ENCODE measurements at places on chromosomes 16 and 17.
A peak's percentile ranks its signal among the peaks of the same experiment; 100 is the strongest.

DNA sequence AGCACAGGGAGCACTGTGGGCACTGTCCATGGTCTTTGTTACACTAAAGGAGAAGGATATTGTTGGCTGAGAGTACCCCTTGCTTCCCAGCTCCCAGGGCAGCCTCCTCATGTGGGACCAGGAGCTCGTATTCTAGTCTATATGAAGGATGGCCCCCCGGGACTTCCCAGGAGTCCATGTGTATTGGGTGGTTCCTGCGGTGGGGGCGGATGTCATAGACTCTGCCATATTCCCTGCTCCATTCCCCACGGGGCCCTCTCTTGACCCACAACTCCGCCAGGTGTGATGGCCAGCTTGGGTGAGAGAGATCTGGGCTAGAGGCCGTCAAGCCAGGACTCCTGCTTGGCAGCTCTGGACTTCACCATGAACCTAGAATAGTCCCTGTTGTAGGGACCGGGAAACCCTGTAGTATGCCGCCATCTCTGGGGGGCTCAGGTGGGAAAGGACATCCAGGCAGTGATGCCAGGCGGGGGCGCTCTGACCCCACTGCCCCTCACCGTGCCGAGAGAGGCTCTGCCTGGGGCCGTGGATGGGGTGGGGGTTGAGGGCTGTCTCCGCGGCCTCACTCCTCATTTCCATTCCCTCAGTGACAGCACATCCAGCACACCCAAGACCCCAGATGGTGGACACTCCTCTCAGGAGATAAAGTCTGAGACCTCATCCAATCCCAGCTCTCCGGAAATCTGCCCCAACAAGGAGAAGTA, 37.8 kb downstream of the OR1D5 start:
- no peak for DNase-seq

GRCh38 chr17:20922128-20922670, 120.6 kb downstream of the USP22 start:
- DNase-seq: no peak

GRCh38 chr17:41910701-41911391, 7.9 kb downstream of the ACLY start:
- no peak for DNase-seq

DNA sequence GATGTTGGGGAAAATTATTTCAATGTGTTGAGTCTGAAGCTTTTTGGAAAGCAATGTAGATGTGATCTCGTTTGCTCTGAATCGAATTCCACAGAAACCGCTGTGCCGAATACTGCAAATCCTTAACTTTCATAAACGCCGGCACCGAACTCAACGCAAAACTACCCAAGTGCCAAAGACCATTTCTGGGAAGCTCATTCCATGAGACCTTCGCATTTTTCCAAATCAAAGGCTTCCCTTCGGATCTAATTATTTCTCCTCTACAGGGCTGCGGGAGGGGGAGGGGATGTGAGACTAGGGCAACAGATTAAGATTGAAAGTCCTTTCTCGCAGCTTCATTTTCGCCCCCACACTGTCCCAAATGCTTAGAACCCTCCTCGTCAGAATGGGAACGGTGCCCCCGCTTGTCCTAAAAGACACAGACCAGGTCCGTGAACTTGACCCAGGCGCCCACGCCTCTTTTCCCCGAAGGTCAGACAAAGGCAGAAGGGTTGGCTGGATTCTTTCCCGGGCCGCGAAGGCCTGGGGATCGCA, 4.0 kb downstream of the PRAC1 start:
- no peak for DNase-seq

DNA sequence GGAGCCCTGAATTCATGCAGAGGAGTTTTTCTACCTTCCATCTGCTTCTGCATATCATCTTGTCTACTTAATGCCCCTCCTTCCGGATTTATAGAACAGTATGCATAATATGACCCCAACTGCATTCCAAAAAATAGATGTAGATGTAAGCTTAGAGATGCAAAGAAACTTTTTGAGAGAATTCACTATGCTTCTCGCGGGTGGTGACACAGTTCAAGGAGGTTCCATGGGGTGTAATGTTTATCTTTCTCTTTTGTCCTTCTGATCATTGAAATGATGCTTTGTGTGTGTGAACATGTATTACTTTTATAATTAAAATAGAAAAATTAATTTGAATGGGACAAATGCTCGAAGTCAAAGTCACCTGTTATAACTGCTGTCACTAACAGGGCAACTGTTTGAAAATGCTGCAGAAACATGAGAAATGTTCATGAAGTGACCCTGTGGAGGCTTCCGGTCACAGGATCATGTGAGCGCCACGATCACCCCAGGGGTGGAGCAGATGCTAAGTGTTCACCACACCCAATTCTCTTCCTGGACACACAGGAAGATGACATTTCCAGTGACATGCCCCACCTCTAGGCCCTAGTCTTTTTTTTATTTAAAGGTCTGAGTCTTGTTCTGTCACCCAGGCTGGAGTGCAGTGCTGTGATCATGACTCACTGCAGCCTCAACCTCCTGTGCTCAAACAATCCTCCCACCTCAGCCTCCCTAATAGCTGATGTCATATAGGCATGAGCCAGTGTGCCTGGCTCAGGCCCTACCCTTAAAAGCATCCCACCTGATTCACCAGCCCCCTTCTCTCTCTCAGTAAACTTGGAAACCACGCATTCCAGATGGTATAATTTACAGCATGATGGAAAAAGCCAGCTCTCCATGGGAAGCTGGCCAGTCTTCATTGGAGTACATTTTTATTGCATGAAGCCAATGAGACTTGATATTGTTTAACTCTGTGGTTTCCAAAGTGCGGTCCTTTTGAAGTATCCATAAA, 21.0 kb upstream of the AGRP start:
- DNase-seq: no peak

- peak; percentile 70 for DNase-seq
Measured at GRCh38 chr17:28571361-28572122, at the start of gene PIGS. Gene PIGS, minus strand, starts transcription at chr17:28571524. Its CDS starts 28 bp downstream, at chr17:28571496.

- no peak for DNase-seq
Measured at GRCh38 chr16:28082624-28083023, 19.1 kb upstream of the GSG1L start.

GRCh38 chr16:77674888-77675287, 47.4 kb upstream of the NUDT7 start:
- no peak for DNase-seq

DNA sequence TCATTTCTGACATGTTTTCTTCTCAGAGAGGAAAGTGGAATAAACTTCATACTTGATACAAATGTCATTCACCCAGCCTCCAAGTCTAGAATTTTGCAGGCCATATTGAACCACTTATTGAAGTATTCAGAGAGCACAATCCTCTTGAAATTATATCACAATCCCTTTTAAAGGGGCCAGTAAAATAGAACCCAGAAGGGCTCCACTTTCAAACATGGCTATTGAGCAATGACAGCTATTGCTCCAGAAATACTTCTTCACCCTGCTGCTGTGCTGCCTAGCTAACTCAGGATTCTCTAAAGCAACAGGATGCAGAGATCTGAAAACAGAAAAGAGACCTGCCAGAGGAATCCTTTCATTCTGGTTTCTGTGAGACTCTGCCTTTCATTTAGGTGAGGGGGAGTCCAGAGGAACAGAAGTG, 275.0 kb upstream of the CDH5 start:
- DNase-seq: no peak

DNA sequence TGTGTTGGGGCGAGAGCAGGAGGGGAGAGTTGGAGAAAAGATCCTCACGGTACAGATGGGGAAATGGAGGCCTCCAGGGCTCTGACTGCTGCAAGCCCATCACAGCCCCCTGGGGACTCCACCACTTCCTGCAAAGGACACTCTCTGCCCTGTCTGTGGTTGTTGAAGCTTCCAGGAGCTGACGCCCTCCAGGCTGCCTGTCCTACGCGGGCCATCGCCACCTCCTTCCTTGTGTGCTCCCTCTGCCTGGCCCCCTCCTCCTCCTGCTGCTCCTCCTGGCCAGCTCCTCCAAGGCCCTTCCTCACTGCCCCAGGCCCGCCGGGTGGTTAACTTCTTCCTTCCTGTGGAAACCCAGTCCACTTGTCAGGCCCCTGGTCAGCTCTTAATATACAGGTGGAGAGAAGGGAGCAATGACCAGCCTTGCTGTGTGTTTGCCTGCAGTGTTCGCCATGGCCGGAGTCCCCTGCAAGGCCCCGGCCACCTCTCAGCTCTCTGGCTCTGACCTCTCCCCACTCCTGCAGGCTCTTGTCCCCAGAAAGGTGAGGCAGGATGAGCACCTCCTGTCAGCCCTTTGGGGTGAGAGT, 18.4 kb upstream of the STAC2 start:
- no peak for DNase-seq

DNA sequence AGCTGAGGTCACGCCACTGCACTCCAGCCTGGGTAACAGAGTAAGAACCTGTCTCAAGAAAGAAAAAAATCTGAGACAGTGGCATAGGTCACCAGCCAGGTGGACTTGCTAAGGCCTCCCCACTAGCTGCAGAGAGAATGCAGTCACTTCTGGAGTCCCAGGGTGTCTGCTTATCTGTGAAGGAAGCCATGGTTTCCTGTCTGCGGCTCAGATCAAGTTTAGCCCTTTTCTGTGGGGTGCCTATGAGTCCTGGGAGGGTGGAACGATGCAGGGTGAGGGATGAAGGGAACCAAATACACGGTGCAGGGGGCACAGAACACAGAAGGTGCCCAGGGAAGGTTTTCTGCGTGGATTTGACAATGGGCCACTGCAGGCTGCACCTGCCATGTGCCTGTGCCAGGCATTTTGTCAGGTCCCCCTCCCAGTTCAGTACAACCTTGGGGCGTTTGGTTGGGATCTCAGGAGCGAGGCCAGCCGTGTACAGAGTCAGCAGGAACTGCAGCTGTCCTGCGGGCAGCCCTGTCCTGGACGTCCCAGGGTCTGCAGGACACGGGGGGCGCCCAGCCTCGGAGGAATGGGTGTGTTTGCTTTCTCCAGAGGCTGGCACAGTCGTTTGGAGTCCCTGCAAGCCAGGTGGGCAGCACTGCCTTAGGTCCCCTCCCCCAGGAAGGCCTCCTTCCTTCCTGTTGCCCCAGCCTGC, 41.8 kb downstream of the RAB11FIP4 start:
- no peak for DNase-seq

GRCh38 chr16:69600202-69600601, 34.4 kb downstream of the NFAT5 start:
- DNase-seq: no peak

DNA sequence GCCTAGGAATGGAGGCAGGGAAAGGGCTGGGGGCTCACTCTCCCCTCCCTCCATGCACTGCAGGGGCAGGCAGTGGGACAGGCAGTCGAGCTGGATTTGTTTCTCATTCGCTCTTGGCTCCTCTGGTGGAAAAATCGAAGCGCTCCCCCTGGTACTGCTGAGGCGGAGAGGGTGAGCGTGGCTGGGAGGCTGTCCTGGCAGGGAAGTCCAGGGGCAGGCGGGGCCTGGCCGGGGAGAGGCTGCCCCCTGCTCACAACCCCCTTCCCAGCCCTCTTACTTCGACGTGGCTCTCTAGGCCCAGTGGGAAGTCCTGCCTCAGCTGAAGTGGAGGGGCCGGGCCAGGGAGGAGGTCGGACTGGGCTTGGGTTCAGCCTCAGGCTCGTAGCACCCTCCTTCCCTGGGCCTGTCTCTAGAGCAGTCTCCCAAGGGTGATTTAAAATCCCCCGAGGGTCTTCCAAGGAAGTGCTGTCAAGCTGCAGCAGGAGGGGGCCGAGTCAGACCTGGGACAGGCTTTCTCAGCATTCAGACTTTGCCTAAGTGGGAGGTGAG, 16.5 kb upstream of the TMEM92 start:
- no peak for DNase-seq

DNA sequence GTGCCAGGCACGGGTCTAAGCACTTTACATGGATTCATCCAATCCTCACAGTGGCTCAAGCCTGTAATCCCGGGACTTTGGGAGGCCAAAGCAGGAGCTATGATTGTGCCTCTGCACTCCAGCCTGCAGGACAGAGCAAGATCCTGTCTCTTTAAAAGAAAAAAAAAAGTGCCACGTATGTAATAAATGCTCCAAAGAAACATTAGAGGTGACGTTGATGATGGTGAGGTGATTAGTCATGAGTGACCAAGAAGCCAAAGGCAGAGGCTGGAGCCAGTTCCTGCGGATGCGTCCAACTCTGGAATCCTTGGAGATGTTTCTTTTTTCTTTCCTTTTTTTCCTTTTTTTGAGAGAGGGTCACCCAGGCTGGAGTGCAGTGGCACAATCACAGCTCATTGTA, 59.4 kb upstream of the SIAH1 start:
- DNase-seq: no peak

DNA sequence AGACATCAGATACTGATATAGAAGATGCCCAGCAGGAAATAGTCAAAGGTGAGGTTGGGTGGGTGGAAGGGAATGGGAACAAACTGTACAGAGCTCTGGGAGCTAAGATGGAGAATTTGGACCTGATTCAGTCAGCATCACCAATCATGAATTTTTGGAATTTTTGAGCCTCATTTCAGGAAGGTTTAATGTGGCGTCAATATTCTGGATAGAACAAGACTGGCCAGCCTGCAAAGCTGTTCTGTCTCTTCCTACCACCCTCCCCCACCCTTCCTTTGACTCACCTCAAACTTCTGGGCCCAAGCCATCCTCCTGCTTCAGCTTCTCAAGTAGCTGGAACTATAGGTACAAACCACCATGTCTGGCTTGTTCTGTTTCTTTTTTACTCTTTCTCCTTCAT, 32.6 kb downstream of the CTCF start:
- no peak for DNase-seq

DNA sequence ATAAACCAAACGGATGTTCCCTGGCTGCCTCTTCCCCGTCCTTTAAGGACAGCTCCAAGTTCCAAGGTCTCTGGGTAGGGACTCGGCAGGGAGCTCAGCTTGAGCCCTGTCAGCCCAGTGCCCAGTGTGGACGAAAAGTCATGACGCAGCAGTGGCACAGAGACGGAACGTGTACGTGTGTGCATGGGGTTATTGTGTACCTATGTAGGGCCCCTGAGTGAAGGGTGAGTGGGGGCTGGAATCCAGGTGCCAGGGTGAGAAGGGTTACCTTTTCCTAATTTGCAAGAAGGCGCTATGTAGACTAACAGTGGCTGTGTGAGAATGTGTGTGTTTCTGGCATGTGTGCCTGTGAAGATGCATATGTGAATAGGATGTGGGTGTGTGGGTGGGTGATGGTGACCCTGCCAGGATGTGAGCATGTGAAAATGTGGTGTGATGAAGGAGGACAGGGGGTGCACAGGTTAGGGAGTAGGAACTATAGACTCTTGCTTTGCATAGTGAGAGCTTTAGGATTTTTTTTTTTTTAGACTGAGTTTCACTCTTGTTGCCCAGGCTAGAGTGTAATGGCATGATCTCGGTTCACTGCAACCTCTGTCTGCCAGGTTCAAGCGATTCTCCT, 6.0 kb downstream of the SCN4A start:
- no peak for DNase-seq

DNA sequence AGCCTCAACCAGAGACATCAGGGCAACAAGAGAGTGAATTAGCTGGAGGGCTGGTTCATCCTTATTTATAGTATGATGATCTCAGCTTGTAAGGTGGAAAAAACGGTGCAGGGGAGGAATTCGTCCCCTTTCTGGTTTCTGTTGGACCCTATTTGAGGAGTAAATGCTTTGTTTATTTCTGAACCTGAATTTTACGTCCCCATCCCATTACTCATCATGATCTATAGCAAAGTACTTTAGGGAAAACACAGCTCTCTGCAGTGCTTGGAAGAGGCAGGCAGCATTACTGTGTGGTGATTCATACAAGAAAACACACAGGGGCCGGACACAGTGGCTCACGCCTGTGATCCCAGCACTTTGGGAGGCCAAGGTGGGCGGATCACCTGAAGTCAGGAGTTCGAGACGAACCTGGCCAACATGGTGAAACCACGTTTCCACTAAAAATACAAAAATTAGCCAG, 8.0 kb upstream of the VAT1L start:
- no peak for DNase-seq

- no peak for DNase-seq
Measured at GRCh38 chr16:22633799-22634198, 123.1 kb downstream of the NPIPB5 start.

GRCh38 chr17:64223931-64224629, 39.0 kb downstream of the TEX2 start:
- DNase-seq: no peak

- no peak for DNase-seq
Measured at GRCh38 chr16:16988963-16989362, 481.8 kb downstream of the XYLT1 start.
